Testis (tissue), 5 donors: ENCODE measurements at places on chromosomes 2 and 18.
A peak's percentile ranks its signal among the peaks of the same experiment; 100 is the strongest.

GRCh38 chr2:170736628-170737027 lies 21.5 kb downstream of the SP5 start:
- no peak overlapping the region for H3K4me3 ChIP-seq
- no peaks in the 10 kb centered on the region for H3K36me3 ChIP-seq
- no peaks in the 10 kb centered on the region for H3K4me1 ChIP-seq
- H3K27me3 ChIP-seq = no peaks in the 10 kb centered on the region
- no peak for DNase-seq
- H3K27ac ChIP-seq = no peak overlapping the region

GRCh38 chr2:88377641-88377991 lies 74.9 kb downstream of the FOXI3 start:
- no peaks in the 10 kb centered on the region for H3K4me1 ChIP-seq
- H3K27me3 ChIP-seq = no peaks in the 10 kb centered on the region
- no peak for DNase-seq
- no peak overlapping the region for H3K27ac ChIP-seq

GRCh38 chr2:34025196-34025595 lies 426.1 kb upstream of the FAM98A start:
- no peaks in the 10 kb centered on the region for H3K4me1 ChIP-seq
- no peaks in the 10 kb centered on the region for H3K36me3 ChIP-seq
- no peak for DNase-seq
- H3K27ac ChIP-seq = no peak overlapping the region
- H3K27me3 ChIP-seq = no peaks in the 10 kb centered on the region

- H3K27me3 ChIP-seq = no peaks in the 10 kb centered on the region
- H3K27ac ChIP-seq = no peak overlapping the region
- H3K4me1 ChIP-seq = peaks cover 15% of the 10 kb centered on the region
- H3K36me3 ChIP-seq = no peaks in the 10 kb centered on the region
These were observed 10.6 kb upstream of the TRABD2A start for GRCh38 chr2:84891355-84892010.

DNA sequence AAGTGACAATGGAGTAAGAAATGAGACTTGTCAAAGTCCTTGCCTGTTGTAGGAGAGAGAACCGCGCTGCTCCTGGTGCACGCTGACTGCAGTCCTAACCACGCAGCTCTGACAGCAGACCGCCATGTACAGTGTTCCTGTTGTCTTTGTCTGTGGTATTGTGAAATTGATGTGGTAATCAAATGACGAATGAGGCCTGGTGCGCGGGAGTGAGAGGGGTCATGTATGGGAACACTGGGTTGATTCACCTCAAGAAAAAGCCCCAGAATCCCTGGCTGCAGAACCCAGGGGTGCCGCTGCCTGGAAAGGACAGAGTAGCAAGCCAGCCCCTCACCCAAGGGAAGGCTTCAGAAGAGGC lies 64.0 kb downstream of the INPP4A start:
- peaks cover 37% of the 10 kb centered on the region for H3K4me1 ChIP-seq
- H3K27ac ChIP-seq = no peak overlapping the region
- peak; percentile 36 for DNase-seq
- no peaks in the 10 kb centered on the region for H3K36me3 ChIP-seq

GRCh38 chr18:44624052-44624451 lies 56.6 kb upstream of the SETBP1 start:
- H3K4me1 ChIP-seq = no peaks in the 10 kb centered on the region
- H3K4me3 ChIP-seq = no peak overlapping the region
- no peaks in the 10 kb centered on the region for H3K27me3 ChIP-seq
- no peaks in the 10 kb centered on the region for H3K36me3 ChIP-seq

DNA sequence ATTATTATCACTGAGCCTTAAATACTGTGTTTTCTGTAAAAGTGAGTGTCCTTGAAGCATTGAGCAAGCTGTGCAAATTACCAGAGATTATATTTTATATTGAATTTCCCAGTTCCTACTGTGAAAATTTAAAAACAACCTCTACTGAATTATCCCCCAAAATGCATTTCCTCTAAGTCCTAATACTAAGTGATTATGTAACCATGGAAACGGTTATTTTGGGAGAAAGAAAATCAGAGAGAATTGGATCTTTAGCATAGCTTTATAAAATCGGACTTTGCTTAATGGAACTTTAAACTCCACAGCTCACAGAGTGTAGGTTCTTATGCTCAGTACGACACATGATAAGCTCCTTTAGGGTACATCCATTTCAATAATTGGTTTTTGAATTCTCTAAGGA lies 19.3 kb upstream of the CHMP1B start:
- no peak overlapping the region for H3K27ac ChIP-seq
- no peak overlapping the region for H3K4me3 ChIP-seq
- no peaks in the 10 kb centered on the region for H3K4me1 ChIP-seq
- H3K27me3 ChIP-seq = no peaks in the 10 kb centered on the region
- no peaks in the 10 kb centered on the region for H3K36me3 ChIP-seq
- no peak for DNase-seq

DNA sequence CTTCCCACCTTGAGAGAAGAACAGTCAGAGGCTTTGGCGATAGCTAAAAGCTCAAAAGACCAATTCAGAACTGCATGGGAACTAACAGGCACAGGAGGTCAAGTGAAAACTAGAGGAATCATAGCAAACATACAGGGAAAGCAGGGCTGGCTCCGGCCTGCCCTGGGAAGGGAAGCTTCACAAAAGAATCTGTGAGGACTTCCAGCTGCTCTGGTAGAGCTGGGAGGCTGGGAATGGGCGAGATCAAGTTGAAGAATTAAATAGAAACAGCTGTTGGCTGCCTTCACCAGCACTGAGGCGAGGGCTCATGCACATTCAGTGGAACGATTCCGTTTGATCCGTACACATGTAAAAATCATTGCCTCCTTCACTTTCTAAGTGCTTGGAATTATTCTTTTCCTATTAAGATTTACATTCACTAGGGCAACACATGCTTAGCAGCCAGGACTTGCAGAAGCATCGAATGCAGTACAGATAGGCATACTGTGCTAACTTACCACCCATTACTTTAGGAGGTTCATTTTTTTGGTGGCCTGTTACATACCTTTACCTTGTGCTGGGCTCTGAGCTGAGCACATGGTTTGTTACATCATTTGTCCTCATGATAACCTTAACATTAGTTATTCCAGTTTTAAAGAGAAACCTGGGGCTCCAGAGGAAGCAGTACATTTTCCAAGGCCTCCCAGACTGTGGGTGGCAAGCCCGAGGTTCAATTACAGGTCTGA lies 125.4 kb upstream of the RNF152 start:
- no peaks in the 10 kb centered on the region for H3K27me3 ChIP-seq
- H3K4me1 ChIP-seq = no peaks in the 10 kb centered on the region
- H3K4me3 ChIP-seq = no peak overlapping the region
- no peak overlapping the region for H3K27ac ChIP-seq
- peak; percentile 70 for DNase-seq

DNA sequence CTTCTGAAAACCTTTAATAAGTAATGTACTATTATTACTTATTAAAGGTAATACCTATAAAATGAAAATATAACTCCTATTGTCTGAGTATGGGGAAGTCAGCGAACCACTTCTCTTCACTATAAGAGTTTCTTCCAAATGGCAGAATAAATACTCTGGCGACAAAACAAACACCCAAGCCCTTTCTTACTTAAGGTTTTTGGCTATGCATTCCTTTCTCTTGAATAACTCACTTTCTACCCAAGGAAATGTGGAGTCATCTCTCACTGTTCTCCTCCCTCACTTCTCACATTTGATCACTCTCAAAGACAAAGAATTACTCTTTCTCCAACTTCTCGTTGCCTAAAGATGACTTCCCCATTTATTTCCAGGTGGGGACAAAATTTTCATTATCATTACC lies 816.8 kb upstream of the CRIM1 start:
- no peaks in the 10 kb centered on the region for H3K27me3 ChIP-seq
- H3K4me1 ChIP-seq = no peaks in the 10 kb centered on the region
- H3K27ac ChIP-seq = no peak overlapping the region
- no peak for DNase-seq
- no peak overlapping the region for H3K4me3 ChIP-seq

GRCh38 chr2:213007290-213007838 lies 144.0 kb downstream of the IKZF2 start:
- peak; percentile 15 for DNase-seq
- no peak overlapping the region for H3K27ac ChIP-seq
- no peaks in the 10 kb centered on the region for H3K27me3 ChIP-seq
- H3K36me3 ChIP-seq = no peaks in the 10 kb centered on the region
- H3K4me1 ChIP-seq = peaks cover 2% of the 10 kb centered on the region

GRCh38 chr2:156630579-156631337 lies 194.6 kb downstream of the GPD2 start:
- no peak for DNase-seq
- no peaks in the 10 kb centered on the region for H3K27me3 ChIP-seq
- H3K36me3 ChIP-seq = no peaks in the 10 kb centered on the region
- H3K27ac ChIP-seq = no peak overlapping the region
- no peak overlapping the region for H3K4me3 ChIP-seq

- no peak overlapping the region for H3K27ac ChIP-seq
- H3K27me3 ChIP-seq = no peaks in the 10 kb centered on the region
- H3K4me1 ChIP-seq = peaks cover 3% of the 10 kb centered on the region
- DNase-seq = no peak
- no peaks in the 10 kb centered on the region for H3K36me3 ChIP-seq
These were observed 3.8 kb downstream of the LIMS1 start for GRCh38 chr2:108538000-108538625.

GRCh38 chr2:68059784-68060525 lies 2.8 kb downstream of the C1D start:
- H3K27me3 ChIP-seq = no peaks in the 10 kb centered on the region
- H3K36me3 ChIP-seq = no peaks in the 10 kb centered on the region
- peaks cover 8% of the 10 kb centered on the region for H3K4me1 ChIP-seq
- H3K27ac ChIP-seq = no peak overlapping the region
- no peak overlapping the region for H3K4me3 ChIP-seq
- no peak for DNase-seq

GRCh38 chr2:97713296-97714083 lies at the start of gene ZAP70:
ZAP70 (plus strand) TSS chr2:97713576; CDS start chr2:97724037, 10,461 bp downstream.
- H3K4me3 ChIP-seq = no peak within 1 kb of the TSS
- no peaks in the 10 kb centered on the region for H3K27me3 ChIP-seq
- H3K27ac ChIP-seq = no peak within 1 kb of the TSS
- no peaks in the 10 kb centered on the region for H3K4me1 ChIP-seq
- no peak for DNase-seq
- no peaks in the 10 kb centered on the region for H3K36me3 ChIP-seq

GRCh38 chr18:50097702-50098101 lies 97.2 kb downstream of the MYO5B start:
- no peak overlapping the region for H3K27ac ChIP-seq
- no peaks in the 10 kb centered on the region for H3K4me1 ChIP-seq
- no peak overlapping the region for H3K4me3 ChIP-seq
- H3K27me3 ChIP-seq = no peaks in the 10 kb centered on the region

DNA sequence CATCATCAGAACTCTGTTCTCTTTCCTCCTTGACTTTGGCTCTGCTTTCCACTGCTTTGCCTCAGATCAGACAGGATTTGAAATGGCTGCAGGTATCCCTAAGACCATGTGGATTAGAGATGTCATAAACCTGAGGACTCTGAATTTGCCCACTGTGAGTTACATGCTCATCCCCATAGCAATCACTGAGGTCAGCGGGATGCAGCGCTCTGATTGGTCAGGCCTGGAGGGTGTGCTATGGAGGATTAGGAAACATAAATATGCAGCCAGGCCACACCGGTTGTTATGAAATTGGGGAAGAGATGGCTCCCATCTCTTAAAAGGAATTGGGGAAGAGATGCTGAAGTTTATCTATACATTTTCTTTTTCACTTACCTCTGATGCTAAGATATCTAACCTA lies 73.7 kb upstream of the DNAJC10 start:
- DNase-seq = peak; percentile 54
- H3K36me3 ChIP-seq = no peaks in the 10 kb centered on the region
- no peak overlapping the region for H3K27ac ChIP-seq
- H3K27me3 ChIP-seq = no peaks in the 10 kb centered on the region
- no peaks in the 10 kb centered on the region for H3K4me1 ChIP-seq

DNA sequence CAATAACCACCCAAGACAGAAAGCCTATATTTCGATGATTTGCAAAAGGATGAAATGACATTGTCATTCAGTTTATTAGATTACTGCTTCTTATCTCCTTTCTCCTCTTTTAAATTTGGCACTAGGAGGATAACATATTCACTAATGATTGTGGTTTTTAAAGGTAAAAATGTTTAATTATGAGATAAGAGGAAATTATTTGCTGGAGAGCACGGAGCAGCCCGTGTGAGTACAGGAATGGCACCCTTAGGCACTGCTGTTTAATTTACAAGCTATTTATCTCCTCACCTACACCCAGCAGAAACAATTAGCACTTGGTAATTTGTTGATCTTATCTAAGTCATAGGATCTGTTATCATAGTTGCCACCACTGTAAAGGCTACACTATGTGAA lies 87.4 kb upstream of the SP3 start:
- H3K4me3 ChIP-seq = no peak overlapping the region
- H3K27ac ChIP-seq = no peak overlapping the region
- no peaks in the 10 kb centered on the region for H3K36me3 ChIP-seq

DNA sequence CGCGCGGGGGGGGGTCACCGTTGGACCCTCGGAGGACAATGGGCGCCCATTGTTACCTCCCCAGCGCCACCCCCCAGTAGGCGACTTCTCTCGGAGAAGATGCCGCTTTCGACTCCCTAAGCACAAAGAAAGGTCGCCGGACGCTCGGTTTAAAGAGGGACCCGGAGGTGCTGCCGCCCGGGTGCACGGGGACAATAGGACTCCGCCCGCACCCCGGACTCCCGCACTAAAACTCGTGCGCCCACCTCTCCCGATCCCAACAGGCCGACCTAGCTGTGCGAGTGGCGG lies 318 bp upstream of the CDC42EP3 start:
- H3K4me1 ChIP-seq = peaks cover 7% of the 10 kb centered on the region
- no peaks in the 10 kb centered on the region for H3K27me3 ChIP-seq
- H3K27ac ChIP-seq = peak overlapping the region; percentile 88
- peak; percentile 19 for DNase-seq
- H3K4me3 ChIP-seq = peak overlapping the region; percentile 83

- no peak overlapping the region for H3K4me3 ChIP-seq
- H3K27ac ChIP-seq = no peak overlapping the region
- DNase-seq = no peak
- H3K27me3 ChIP-seq = no peaks in the 10 kb centered on the region
- H3K36me3 ChIP-seq = no peaks in the 10 kb centered on the region
These were observed 581 bp downstream of the CAPN14 start for GRCh38 chr2:31216734-31217133.

GRCh38 chr2:96153991-96154431 lies 8.8 kb upstream of the DUSP2 start:
- no peak for DNase-seq
- no peaks in the 10 kb centered on the region for H3K27me3 ChIP-seq
- H3K4me3 ChIP-seq = no peak overlapping the region
- no peak overlapping the region for H3K27ac ChIP-seq
- peaks cover under 1% of the 10 kb centered on the region for H3K4me1 ChIP-seq
- no peaks in the 10 kb centered on the region for H3K36me3 ChIP-seq

- peak overlapping the region; percentile 50 for H3K27ac ChIP-seq
- no peaks in the 10 kb centered on the region for H3K36me3 ChIP-seq
- H3K4me3 ChIP-seq = no peak overlapping the region
These were observed 143.0 kb upstream of the GATA6 start for GRCh38 chr18:22026362-22026761.

- no peak for DNase-seq
- H3K27ac ChIP-seq = no peak overlapping the region
- no peak overlapping the region for H3K4me3 ChIP-seq
- H3K36me3 ChIP-seq = no peaks in the 10 kb centered on the region
These were observed 31.2 kb upstream of the C1GALT1C1L start for GRCh38 chr2:43707255-43708015.
